ENCODE measurements at places on chromosomes 1 and 21.

- no peak for DNase-seq
Observed at GRCh38 chr1:99751877-99752504, 14.4 kb downstream of the FRRS1 start.

- DNase-seq, result no peak
Observed at GRCh38 chr1:39081271-39082009, 55.3 kb downstream of the NDUFS5 start.

DNA sequence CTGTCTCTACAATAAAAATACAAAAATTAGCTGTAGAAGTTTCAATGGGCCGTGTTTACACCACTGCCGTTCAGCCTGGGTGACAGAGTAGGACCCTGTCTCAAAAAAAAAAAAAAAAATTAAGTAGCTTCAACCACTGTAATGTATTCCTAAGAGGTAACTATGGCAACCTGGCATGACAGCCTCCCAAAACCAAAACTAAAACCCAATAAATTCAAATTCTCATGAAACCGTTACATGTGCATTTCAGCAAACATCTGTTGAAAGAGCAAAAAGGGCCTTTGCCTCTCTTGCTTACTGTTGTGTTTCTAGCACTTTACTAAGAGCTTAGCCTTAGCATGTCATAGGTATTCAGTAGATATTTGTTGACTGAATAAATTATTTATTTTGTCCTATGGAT lies 33.5 kb downstream of the ODR4 start:
- DNase-seq, result peak; percentile 13

DNA sequence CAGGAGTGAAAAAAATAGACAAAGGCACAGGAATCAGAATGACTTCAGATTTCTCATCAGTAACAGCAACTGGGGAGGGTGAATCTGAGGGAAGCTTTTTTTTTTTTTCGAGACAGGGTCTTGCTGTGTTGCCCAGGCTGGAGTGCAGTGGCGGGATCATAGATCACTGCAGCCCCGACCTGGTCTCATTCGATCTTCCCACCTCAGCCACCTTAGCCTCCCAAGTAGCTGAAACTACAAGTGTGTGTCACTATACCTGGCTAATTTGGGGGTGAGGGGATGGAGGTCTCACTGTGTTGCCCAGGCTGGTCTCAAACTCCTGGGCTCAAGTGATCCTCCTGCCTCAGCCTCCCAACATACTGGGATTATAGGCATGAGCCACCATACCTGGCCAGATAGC lies 10.7 kb downstream of the ARMH1 start:
- DNase-seq, result no peak

- peak; percentile 60 for DNase-seq
Observed at GRCh38 chr1:78716186-78716585, 66.6 kb downstream of the IFI44 start.

DNA sequence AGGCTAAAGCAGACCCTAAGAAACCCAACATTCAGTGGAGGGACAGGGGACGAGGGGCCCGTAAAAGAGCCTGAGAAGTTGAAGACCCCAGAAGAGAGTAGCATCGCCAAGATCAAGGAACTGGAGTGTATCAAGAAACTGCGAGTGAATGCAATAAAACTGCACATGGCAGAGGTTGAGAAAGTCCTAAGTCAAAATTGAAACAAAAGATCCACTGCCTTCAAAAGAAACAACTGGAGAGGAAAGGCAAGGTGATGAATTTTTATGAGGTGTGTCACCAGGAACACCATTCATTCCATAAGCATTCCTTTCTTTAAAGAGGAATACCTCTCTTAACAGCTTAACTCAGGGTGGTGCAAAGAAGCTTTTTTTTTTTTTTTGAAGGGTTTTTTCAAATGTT lies 38.3 kb upstream of the ADORA3 start:
- DNase-seq, result peak; percentile 56

- DNase-seq, result no peak
Observed at GRCh38 chr1:187032316-187032981, 203.7 kb downstream of the PLA2G4A start.

GRCh38 chr1:113233441-113233840 lies 156.9 kb upstream of the MAGI3 start:
- DNase-seq, result no peak

- peak; percentile 45 for DNase-seq
Observed at GRCh38 chr1:226637147-226637935, 88.8 kb downstream of the STUM start.

- no peak for DNase-seq
Observed at GRCh38 chr1:37265786-37266667, 208.4 kb upstream of the ZC3H12A start.

DNA sequence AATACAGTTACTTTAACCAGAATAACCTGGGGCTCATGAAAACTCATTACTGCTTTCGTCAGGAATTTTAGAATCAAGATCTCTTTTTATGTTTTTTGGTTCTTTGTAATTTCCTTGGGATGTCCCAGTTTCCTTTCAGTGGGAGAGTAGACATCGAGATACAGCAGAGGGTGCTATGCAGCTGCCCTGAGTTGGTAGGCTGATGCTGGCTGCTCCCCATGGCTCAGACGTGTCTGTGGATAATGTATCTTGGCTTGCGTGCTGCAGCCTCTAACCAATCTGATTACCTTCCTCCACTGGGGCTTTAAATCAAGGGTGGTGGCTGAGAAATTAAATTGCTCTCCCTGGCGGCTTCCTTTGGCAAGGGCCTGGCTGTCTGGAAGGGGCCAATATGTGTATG lies 253.7 kb downstream of the CACNA1E start:
- DNase-seq, result no peak

DNA sequence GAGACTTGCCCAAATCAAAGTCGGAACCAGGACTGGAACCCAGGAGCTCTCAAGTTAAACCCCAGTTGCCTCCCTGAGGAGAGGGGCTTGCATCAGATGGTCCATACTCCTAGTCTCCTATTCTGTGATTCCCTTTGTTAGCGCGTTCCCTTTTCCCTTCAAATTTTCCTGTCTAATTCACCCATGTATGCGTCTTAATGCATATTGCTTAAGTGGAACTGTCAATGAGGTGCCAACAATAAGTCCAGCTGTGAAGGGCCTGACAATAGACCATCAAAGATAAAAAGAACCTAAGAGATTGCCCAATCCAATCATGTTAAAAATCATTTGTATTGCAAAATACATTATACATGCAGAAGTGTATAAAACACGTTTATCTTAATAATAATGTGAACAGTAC lies 634 bp upstream of the SPATA6 start:
- no peak for DNase-seq

Measured in choroid plexus epithelial cell (primary cell).